ENCODE measurements at places on chromosomes 2 and 18.

DNA sequence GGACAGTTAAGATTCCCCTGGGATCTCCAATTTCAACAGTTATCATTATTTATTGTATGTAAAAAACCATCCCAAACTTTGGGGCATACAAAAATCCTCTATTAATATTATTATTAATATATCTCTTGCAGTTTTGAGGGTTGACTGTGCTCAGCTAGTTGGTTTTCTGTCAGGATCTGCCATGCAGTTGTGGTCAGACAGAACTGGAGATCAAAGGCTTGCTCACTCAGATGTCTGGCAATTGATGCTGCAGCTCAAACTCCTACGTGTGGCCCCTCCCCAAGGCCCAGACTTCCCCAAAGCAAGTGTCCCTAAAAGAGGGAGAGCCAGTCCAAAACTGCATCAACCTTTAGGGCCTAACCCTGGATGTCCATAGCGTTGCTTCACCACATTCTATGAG, 204.7 kb downstream of the TTC32 start:
- DNase-seq = no peak

- DNase-seq = no peak
Measured at GRCh38 chr2:139805441-139805840, 1025.3 kb upstream of the NXPH2 start.

DNA sequence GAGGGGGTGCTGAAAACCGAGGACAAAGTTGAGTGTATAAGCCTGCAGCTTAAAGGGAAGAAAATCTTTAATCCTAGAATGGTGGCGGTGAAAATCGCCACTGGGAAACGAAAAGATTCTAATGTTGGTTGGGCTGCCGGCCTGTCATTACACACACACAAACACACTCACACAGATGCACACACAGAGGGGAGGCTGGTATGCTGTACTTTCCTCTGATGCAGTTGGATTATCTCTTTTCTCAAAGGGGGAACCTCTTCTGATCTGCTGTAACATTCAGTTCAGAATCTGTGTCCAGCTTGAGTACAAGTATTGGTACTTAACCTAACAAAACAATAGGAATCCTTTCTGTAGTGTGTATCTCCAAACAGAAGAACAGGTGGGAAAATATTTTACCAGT, 39.0 kb downstream of the ANXA4 start:
- DNase-seq = no peak

GRCh38 chr18:21242780-21243401, 859 bp downstream of the GREB1L start:
- DNase-seq = no peak

DNA sequence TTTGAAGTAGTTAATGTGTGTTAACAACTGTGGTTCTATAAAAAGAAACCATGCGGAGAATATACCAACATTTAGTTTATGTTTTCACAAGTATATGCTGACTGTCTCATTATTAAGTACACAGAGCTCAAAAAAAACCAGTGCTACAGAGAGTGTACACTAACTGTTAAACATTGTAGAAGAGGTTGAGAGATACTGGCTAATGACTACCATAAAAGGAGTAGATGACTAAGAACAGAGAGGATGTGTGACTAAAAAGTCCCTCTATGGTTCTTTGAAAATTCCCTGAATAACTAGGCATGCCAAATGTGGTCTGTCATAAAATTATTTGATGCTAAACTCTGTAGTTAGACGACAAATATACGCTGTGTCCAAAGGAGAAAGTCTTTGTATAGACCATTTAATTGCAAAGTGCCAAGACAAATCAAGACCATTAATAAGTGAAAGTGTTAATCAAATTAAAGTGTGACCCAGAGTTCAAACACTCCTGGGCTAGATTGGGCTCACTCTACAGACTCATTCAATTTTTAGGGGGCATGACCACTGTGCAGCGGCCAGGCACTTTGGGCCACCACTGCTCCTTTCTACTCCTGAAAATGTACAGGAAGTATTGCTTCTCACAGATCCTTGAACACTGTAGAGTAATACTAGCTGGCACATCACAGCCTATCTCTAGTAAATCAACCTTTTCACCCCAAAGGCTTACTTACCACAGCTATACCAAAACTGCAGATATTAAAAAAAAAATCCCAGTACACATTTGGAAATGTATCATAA, 45.1 kb upstream of the SERTAD2 start:
- DNase-seq = no peak

- no peak for DNase-seq
Measured at GRCh38 chr2:238636269-238637073, 209.7 kb downstream of the ASB1 start.

DNA sequence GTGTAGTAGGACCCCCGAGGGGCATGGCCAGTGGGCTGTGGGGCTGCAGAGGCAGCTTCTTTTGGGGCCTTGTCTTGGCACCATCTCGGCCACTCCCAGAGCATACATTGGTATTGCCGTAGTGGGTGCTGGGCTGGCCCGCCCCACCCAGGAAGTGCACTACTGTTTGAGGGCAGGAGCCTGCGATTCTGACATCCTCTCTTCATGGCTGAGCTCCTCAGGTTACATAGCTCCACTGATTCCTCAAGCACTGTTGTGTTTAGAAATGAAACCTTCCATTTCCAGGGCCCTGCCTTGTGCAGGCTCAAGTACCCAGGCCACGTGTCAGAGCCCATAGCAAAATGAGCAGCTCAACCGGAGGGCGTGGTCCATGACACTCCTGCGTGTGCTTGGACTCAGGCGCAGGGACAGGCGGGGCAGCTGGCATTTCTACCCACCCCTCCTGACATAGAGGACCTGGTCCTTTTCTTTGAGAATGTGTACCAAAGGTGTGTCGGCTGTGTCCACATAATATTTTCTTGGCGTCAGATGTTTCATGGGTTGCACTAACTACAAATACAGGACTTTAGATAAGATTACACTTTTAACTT, 67.9 kb downstream of the DGKD start:
- peak; percentile 48 for DNase-seq

GRCh38 chr18:69725855-69726508, 221.7 kb downstream of the CD226 start:
- DNase-seq = no peak

GRCh38 chr2:204177977-204178522, 241.5 kb downstream of the ICOS start:
- DNase-seq = peak; percentile 77

GRCh38 chr2:215554689-215555498, 119.0 kb upstream of the FN1 start:
- no peak for DNase-seq

DNA sequence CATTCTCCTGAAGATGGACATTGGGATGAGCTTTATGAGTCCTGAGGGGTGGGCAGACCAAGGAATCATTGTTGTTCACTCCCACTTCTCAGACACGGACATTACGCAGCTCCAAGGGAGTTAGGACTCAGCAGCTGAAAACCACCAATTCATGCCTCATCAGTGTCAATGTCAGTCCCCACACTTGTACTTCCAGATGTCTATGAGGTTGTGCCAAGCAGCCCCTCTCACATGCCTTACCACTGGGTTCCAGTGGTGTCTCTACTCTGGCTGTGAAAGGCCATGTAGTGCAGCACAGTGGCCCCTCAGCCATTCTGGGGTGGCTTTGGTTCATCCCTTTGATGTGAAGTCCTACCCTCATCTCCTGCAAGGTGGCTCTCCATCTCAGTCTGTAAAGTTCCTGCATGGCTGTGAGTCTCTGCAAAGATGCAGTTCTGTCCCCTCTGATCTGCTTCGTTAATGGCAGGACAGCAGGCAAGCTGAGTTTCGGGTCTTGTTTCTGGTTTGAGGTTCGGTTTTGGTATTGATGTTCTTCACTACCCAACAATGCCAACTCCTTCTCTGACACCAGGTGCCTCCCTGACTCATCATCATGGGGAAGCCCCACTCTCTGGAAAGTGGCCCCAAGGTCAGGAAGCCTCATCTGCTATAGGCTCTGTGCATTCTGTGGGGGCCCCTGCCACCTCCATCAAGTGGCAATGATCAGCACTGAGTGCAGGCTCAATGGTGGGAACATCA, 14.0 kb upstream of the COL6A3 start:
- peak; percentile 85 for DNase-seq

DNA sequence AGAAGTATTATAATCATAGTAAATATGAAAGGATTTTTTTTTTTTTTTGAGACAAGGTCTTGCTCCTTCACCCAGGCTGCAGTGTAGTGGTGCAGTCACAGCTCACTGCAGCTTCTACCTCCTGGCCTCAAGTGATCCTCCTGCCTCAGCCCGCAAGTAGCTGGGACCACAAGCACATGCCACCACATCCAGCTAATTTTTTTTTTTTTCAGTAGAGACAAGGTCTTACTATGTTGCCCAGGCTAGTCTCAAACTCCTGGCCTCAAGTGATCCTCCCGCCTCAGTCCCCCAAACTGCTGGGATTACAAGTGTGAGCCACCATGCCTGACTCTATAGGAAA, 301.6 kb upstream of the STON1 start:
- DNase-seq = no peak

DNA sequence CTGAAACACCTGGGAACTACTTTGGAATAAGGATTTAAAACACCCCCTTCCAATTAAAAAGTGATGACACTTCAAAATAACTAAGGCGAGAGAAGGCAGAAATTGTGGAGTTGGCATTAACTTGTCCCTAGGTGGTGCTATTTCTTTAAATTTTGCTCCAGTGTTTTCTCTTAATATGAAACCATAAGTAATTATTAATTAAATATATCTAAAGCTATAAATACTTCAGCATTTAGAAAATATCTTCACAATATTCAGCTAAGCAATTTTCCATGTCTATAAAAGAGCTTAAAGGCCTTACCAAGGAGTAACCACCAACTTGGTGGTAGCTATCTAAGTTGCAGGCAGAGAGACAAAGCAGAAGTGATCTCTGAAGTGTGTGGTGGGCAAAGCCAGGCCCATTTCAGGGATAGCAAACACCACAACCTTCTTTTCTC, 186.8 kb upstream of the PGAP1 start:
- DNase-seq = no peak

- no peak for DNase-seq
Measured at GRCh38 chr2:8679827-8680731, 1.8 kb upstream of the ID2 start.

- no peak for DNase-seq
Measured at GRCh38 chr2:105455488-105456003, 56.7 kb upstream of the FHL2 start.

DNA sequence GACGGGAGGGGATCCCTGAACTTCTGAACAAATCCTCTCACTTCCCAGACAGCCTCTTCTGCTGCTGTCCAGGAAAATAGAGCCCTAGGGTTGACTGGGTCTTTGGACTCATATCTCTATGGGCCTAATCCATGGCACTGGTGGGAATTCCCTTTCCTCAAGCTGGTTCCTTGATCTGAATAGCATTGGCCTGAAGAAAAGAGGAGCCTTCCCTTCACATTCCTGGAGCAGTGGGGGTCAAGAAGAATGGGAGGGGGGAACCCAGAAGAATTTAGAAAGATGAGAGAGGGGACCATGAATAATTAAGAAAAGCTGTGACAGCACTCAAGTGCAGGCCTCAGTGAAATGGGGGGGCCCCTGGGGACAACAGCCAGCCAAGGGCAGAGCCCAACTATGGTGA, 80.2 kb downstream of the COL6A3 start:
- DNase-seq = no peak

DNA sequence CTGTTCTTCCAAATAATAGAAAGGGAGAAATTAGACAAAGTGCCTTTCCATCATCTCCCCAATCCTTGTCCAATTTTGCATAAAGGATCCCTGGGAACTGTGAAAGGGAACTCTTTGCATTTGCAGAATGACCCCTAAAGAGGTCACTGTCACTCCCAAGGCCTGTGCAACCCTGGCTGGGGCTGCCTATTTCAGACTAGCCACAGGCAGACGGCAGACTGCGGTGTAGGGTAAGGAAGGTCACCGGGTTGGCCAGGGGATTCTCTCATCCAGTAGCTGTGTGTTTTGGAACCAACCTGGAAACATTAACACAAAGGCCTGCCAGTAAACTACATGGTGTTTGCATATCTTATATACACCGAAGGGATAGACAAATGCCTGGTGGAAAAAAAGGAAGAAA, 818.7 kb downstream of the BCL11A start:
- no peak for DNase-seq

GRCh38 chr2:98469862-98470544, 25.3 kb downstream of the INPP4A start:
- DNase-seq = no peak

DNA sequence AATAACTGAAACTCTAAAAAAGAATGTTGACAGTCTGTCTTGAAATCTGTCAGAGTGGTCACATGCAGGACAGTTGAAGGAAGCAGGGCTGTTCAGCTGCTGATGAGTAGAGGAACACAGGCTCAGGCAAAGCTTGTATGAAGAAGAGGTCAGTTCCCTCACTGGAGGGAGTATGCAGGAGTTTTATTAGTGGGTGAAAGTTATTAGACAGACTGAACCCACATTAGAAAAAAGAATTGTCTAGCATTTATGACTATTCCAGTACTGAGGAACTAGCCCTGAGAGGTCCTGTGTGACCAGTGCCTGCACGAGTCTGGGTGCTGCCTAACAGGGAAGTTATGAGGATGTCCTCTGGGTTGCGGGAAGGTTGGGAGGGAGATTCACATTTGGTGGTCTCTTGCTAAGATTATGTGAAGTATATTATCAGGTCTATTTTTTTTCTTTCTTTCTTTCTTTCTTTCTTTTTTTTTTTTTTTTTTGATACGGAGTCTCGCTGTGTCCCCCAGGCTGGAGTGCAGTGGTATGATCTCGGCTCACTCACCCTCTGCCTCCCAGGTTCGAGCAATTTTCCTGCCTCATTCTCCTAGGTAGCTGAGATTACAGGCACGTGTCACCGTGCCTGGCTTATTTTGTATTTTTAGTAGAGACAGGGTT, 9.6 kb downstream of the TET3 start:
- no peak for DNase-seq

GRCh38 chr2:221570321-221570935, 1.7 kb downstream of the EPHA4 start:
- no peak for DNase-seq

DNA sequence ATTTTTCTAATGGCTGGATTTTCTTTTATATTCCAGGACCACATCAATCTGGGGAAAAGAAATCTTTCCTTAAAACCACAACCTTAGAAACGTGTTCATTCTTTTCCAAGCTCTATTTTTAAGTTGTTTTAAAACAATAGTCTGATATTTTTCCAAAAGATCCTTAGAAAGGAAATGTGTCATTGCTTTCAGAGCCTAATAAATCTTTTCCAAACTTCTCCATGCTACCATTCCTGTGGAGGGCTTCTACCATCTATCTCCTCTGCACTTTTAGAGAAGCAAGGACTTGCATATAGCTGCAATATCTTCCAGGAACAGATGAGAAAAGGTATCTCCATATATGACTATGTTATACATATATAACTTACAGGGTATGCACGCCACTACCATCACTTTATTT, 21.2 kb downstream of the WDFY1 start:
- DNase-seq = no peak

GRCh38 chr2:61134141-61134540, 27.8 kb upstream of the C2orf74 start:
- DNase-seq = no peak

- DNase-seq = no peak
Measured at GRCh38 chr2:67311536-67311935, 85.6 kb upstream of the ETAA1 start.

DNA sequence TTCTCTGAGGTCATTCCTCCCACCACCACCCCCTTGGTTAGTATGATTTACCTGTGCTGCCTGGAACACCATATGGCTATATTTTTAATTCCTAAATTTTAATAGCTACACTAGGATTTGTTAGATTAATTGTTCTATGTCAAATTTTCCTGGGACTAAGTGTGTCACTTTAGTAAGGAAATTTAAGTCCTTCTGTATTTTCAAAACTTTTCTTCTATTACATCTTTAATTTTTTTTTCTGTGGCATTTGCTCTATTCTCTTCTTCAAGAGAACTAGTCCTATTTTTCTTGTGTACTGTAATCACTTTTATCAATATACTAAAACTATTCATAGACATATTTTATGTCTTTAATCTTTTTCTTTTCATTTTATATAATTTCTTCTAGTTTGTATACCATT, 456.9 kb downstream of the ARHGAP15 start:
- no peak for DNase-seq

GRCh38 chr18:65746936-65747335, 3.9 kb upstream of the CDH7 start:
- no peak for DNase-seq
